Hematopoietic multipotent progenitor cell treated with erythropoietin and hydrocortisone succinate and interleukin-3 and kit ligand, for 15 days (in vitro differentiated cells): ENCODE measurements at places on chromosomes 16 and 17.
A peak's percentile ranks its signal among the peaks of the same experiment; 100 is the strongest.

- no peak for DNase-seq
These were observed 6.4 kb upstream of the ATP2A3 start for GRCh38 chr17:3970668-3971067.

- no peak for DNase-seq
These were observed 69.0 kb upstream of the MTMR4 start for GRCh38 chr17:58583486-58583885.

DNA sequence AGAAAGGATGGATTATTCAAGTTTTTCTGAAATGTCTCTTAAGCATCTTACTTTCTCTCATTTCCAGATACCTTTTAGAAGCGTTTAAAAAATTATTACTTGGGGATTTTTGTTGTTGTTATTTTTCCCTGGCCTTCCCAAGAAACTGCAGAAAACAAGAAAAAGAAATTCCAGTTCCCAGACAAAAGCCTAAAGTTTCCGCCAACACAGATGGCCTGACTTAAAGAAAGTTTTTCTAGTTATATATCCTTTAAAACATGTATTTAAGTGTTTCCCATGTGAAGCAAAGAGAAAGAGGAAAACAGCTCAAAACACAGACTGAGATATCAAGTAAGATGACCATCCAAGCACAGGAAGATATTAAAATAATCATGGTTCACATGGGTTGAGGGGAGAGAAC, 401.7 kb upstream of the MAF start:
- no peak for DNase-seq

GRCh38 chr17:68248199-68248825, 469 bp downstream of the AMZ2 start:
- DNase-seq = peak; percentile 53

GRCh38 chr17:82358465-82359350, at the start of gene TEX19:
Gene TEX19 (plus strand): TSS chr17:82359247. CDS start chr17:82362151, 2,904 bp downstream.
- DNase-seq = peak; percentile 30

DNA sequence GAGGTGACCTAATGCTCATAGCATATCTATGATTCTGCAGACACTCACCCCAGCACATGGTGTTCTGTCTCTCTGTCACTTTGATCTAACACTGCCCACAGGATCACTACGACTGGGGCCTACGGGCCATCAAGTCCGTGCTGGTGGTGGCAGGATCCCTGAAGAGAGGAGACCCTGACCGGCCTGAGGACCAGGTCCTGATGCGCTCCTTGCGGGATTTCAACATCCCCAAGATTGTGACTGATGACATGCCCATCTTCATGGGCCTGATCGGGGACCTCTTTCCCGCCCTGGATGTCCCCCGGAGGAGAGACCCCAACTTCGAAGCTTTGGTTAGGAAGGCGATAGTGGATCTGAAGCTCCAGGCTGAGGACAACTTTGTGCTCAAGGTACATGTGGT, 146.4 kb downstream of the DNAH9 start:
- no peak for DNase-seq

DNA sequence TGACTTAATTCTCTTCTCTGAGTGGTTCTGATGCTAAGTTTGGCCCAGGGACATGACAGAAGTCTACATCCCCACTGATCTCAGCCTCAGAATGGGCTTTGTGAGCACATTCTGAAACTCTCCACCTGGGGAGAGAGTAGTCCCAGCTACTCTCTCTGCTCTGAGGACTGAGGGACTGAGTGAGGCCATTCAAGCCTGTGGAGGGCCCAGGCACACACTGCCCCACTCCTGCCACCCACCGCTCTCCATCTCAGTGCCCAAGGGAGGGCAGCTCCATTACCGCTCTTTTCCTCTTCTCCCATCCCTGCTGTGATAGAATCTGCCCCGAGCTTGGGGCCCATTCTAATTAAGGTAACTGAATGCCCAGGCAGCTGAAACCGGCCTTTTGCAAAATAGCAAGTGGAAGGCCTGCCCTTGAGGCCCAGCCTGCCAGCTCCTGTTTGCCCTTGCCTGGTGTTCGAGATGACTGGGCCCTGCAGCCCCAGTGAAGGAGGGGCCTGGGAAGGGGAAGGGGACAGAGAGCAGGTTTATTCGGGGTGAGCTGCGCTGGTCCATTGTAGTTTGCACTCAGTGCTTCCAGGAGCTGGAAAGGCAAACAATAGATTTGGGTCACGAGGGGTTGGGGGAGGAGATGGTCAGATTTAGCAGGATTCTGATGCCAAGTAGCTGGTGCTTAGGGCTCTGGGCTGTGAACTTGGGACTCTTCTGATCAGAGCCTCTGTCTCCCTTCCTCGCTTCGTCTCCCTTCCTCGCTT, 76.2 kb downstream of the RAB11FIP4 start:
- no peak for DNase-seq

GRCh38 chr17:61444831-61445230, 7.4 kb upstream of the TBX4 start:
- DNase-seq = no peak

DNA sequence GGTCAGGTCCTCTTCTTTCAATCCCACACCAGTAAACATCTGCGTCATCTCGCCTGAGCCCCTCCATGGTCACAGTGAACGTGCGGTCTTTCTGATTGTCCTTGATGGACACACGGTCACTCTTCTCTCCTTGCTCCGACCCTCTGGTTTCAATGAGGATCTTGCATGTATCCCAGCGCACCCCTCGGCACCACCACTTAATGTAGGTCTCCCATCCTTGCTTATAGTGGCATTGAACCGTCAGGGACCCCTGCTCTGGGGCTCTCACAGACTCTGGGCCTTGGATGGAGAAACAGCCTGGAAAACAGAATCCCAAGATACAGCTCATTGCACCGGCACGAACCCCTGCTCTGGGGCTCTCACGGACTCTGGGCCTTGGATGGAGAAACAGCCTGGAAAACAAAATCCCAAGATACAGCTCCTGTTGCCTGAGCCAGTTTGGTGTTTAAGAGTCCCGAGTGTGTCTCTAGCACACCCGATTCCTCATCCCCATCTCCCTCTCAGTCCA, 5.4 kb downstream of the CD300LB start:
- DNase-seq = no peak

DNA sequence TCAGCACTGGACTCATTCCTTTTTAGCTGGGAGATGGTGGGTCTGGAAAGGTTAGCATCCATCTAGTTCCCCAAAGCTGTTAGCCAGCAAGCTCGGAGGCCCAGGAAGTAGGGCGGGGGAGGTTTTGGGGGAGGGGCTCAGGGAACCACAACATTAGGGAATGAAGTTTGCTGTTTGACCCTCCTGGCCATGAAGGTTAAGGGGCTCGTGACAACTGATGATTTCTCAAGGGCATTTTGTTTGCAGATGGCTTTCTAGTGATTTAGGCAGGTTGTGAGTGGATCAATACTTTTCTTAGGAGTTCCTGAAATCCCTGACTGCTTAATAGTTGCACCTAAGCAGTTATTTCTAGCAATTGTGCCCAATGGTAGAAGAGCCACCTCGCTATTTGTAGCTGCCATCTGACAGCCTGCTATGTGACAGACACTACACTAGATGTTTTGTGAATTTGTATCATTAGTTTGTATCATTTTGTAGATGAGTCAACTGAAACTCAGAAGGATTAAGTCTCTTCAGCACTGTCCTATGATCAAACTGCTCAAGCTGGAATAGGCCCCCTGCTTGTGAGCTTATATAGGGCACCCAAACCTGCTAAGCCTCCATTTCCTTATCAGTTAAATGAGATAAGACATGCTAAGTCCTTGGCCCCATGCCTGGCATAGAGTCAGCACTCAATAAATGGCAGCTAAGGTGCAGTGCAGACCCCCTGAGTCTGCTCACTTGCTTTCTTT, 146.4 kb downstream of the IRX3 start:
- no peak for DNase-seq

- no peak for DNase-seq
These were observed 26.0 kb downstream of the TRIM25 start for GRCh38 chr17:56887552-56888467.

- DNase-seq = no peak
These were observed 1.9 kb upstream of the CBLN1 start for GRCh38 chr16:49283376-49284049.

GRCh38 chr17:5225668-5226457, 8.8 kb downstream of the SCIMP start:
- DNase-seq = no peak

DNA sequence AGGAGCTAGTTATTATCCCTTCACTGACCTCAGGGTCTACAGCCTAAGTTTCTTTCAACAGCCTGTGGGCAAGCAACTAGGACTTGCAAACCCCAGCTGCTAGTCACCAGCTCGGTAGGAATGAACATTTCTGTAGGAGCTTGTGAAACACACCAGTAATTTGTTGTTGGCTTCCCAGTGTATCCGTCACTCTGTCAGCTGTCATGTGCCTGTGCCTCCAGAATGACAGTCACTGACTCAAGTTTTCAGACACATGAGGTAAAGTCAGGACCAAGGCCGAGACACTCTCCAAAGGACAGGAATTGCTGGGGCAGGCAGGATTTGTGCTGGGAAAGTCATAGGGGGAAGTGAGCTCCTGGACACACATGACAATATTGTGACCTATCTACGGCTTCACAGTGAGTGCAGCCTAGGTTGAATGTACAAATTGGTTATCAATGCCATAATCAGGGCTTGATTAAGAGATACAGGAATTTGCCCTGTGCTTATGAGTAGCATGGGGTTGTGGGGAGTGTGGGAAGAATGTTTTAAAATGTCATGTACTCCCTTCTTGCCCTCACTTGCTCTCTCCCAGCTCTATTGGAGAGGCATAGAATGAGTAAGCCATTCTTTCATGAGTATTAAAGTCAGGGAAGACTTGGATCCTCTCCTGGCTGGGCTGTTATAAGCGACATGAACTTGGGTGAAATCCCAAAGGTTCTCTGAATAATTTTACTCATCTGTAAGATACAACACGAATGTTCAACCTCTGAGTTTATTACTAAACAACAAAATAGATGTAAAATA, 391.4 kb downstream of the UTP18 start:
- no peak for DNase-seq

- DNase-seq = no peak
These were observed 28.0 kb downstream of the PIK3R6 start for GRCh38 chr17:8839410-8839935.

- DNase-seq = no peak
These were observed 3.5 kb downstream of the RAB40C start for GRCh38 chr16:593406-593805.

DNA sequence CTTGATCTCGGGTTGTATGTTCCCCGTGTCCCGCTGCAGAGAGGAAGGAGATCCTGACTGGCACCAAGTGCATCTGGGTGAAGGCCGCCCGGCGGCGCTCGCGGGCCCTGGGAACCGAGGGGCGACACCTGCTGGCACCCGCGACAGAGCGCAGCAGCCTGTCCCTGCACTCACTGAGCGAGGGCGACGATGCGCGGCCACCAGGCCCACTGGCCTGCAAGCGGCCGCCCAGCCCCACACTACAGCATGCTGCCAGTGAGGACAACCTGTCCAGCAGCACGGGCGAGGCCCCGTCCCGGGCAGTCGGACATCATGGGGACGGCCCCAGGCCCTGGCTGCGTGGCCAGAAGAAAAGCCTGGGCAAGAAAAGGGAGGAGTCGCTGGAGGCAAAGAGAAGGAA, 7.5 kb downstream of the BTBD17 start:
- DNase-seq = peak; percentile 45

DNA sequence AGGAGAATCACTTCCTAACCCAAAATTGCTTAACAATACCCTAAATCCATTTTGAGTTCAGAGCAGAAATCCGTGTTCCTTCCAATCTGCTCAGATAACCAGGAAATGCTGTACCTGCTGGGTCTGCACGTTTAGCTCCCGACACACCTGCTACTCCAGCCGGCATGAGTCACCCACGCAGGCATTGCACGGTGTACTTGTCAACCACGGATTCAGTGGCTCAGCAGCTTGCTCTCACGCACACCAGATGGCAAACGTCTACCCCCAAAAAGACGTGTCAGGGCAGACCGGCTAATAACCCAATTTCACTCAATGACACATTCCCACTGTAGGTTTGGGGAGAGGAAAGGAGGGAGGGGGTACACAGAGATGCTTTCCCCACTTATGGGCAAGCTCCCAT, 468.1 kb downstream of the SOX9 start:
- no peak for DNase-seq

- no peak for DNase-seq
These were observed 116.1 kb downstream of the XYLT1 start for GRCh38 chr16:17354685-17355084.

- DNase-seq = no peak
These were observed 66.7 kb downstream of the CCDC182 start for GRCh38 chr17:57678393-57678792.

DNA sequence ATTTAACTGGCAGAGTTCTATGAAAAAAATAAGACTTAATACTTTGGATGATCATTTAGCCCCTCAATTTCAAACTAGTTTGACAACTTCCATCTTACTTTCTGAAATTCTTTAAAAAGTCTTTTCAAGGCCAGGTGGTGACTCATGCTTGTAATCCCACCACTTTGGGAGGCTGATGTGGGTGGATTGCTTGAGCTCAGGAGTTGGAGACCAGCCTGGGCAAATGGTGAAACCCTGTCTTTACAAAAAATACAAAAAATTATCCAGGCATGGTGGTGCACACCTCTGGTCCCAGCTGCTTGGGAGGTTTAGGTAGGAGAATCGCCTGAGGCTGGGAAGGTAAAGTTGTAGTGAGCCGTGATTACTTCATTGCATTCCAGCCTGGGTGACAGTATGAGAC, 154.4 kb downstream of the TANC2 start:
- no peak for DNase-seq

DNA sequence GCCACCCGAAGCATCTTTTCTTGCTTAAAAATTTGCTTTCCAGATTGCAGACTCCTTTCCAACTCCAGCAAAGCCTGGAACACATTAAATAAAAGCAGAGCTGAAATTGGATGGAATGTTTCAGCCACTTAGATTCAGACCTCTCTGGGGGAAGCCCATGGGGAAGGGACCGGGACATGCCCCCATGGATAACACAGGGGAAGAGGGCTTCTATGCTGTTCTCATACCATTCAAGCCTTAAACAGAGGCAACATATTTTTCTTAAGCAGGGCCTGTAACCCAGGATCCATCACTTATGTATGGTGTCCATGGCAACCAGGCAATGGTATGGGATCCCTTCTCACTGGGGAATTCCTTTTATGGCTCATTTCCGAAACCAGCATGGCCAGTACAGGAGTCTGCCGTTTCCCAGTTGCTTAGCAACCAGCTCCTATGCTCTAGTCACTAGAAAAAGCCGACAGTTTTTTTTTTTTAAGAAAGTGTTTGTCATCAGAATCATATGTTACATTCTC, 62.0 kb upstream of the MARCHF10 start:
- no peak for DNase-seq

DNA sequence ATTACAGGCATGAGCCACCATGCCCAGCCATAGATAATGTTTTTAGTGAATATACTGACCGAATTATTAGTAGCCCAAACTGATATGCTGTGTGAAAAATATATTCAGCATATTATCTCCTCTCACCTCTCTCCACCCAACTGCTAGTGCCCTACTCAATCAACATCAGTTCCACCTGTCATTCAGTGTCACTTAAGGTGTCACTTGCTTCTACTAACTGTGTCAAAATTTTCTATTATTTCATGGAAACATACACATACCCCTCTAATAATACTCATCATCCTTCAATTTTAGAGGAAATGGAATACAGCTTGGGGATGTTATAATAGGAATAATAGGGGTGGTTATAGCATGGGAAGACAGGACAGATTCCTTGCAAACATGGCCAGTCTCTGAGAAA, 12.6 kb downstream of the EFCAB3 start:
- no peak for DNase-seq

GRCh38 chr16:15594711-15595320, 48.1 kb downstream of the MARF1 start:
- DNase-seq = no peak
